ENCODE measurements at places on chromosomes 7 and 10. TPM values are rescaled to one million over a fixed set of nuclear protein-coding genes. Genes with fewer than 3 reads are reported as not detected.

DNA sequence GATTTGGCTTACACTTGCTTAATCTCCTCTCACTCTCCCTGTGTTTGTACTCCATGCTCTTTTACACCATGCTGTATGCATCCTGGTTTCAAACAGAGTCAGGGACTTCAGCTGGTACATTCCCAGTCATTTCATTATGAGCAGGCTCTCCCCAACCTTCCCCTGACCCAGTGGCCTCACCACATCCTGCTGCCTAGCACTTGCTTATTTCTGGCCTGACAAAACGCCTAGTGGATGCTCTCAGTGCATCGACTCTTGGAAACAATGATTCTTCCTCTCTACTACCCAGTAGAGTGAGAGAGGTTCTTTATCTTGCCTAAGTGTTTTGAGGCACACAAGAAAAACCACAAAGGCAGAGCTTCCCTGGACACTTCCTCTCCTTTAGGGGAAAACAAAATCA is 63.4 kb downstream of the CAV1 start:
- no peak for DNase-seq

DNA sequence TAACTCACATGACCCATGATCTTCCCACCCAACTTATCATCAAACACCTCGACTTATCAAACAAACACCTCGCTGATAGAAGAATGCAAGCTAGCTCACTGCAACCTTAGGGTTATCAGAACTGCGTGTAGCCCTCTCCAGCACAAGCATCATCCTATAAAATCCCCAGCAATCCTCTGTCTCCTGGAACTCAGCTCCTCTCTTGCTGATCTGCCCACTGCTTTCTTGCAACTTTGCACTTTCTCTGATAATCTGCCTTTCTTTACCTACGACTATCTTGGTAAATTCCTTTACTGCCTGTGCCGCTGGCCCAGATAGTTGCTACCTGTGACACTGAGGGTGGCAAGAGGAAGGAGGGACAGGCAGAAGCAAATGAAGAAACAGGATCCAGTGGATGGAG is 210.9 kb downstream of the ACTR3B start:
- no peak for DNase-seq

GPR85 gene
- 0.88 TPM for polyA plus RNA-seq

DCLRE1A gene
- polyA plus RNA-seq: 16.9 TPM

DNA sequence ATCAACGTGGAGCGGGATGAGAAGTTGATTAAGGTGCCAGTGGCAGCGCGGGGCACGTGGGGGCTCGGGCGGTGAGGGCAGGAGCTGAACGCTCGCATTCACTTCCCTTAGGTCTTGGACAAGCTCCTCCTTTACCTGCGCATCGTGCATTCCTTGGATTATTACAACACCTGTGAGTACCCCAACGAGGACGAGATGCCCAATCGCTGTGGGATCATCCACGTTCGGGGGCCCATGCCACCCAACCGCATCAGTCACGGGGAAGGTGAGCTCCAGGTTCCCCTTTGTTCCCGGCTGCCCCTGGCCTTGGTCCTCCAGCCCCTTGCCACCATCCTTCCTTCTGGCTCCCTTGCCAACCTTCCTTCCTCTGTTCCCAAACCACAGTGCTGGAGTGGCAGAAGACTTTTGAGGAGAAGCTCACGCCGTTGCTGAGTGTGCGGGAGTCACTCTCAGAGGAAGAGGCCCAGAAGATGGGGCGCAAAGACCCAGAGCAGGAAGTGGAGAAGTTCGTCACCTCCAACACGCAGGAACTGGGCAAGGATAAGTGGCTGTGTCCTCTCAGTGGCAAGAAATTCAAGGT is 2.5 kb downstream of the UFSP1 start:
- DNase-seq: no peak

DNA sequence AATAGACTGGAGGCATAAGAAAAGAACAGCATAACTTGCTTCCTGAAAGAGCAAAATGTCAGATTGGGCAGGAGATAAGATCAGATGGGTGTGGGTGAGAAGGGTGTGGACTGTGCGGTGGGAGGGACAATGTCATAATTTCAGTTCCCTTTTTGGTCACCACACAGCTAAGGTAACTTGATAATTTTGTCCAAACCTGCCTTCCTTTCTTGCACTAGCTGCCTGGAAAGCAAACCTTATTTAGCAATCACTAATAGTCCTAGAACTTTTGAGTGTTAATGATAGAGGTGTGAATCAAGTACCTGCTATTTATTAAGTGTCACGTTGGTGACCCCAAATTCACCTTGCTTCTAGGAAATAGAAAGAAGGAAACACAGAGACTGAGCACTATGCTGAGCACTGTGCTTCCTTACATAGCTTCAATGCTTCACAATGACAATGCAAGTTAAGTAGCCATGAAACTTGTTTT is 72.4 kb upstream of the SP4 start:
- DNase-seq: no peak

DNA sequence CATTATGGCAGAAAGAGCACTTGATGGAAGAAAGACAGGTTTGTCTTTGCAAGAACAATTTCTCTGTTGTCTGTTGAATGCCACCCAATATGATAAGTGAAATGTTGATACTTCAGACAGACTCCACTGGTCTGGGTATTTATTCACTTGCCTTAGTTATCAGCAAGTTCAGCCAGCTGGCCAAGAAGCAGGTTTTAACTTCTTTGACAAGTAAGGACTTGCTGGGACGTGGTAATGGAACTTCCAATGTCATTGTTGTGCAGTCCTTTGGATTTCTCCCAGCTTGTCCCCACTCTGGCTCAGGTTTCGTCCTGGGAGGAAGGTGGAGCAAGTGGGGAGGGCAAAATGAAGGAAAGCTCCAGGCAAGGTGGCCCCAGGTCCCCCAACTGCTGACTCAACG is 497.4 kb downstream of the RPS24 start:
- DNase-seq: no peak

DNA sequence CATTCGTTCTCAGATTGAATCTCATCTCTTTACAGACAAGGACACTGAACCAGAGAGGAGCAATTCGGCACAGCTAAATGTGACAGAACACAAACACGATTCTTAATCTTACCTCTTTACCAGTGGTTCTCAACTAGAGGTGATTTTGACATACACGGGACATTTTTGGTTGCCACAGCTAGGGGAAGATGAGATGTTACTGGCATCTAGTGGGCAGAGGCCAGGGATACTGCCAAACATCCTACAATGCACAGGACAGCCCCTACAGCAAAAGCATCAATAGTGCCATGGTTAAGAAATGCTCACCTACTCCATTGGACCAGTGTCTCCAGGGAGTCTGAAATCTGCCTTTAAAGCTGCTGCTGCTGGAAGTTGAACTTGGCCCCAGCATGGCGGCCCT is 27.3 kb downstream of the PDE1C start:
- DNase-seq: no peak

ZNHIT1 gene
- polyA plus RNA-seq: 76.5 TPM

DNA sequence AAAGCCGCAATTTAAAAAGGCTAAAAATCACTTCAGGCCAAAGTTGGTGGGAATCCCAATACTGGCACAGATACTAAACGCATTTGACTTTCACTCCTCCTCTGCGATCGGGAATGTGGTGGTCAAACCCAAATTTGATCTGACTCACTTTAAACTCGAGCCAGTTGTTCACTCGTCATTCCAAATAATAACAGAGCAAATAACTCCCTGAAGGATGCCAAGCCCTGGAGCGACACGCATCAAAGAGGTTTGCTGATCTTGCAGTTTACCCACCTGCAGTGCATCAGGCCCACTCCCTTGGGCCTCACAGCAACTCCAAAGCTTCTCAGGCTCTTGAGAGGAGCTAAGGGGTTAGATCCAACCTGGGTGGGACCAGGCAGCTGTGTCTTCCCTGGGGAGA is 12.2 kb downstream of the PTN start:
- no peak for DNase-seq

- DNase-seq: no peak
Observed at GRCh38 chr7:117875566-117875965, 2.3 kb upstream of the CTTNBP2 start.

- DNase-seq: no peak
Observed at GRCh38 chr10:112168733-112169132, 14.8 kb downstream of the GPAM start.

GRCh38 chr7:6234384-6234783 is 38.0 kb downstream of the CYTH3 start:
- DNase-seq: no peak

FXYD4 gene
- polyA plus RNA-seq: 0.22 TPM

DNA sequence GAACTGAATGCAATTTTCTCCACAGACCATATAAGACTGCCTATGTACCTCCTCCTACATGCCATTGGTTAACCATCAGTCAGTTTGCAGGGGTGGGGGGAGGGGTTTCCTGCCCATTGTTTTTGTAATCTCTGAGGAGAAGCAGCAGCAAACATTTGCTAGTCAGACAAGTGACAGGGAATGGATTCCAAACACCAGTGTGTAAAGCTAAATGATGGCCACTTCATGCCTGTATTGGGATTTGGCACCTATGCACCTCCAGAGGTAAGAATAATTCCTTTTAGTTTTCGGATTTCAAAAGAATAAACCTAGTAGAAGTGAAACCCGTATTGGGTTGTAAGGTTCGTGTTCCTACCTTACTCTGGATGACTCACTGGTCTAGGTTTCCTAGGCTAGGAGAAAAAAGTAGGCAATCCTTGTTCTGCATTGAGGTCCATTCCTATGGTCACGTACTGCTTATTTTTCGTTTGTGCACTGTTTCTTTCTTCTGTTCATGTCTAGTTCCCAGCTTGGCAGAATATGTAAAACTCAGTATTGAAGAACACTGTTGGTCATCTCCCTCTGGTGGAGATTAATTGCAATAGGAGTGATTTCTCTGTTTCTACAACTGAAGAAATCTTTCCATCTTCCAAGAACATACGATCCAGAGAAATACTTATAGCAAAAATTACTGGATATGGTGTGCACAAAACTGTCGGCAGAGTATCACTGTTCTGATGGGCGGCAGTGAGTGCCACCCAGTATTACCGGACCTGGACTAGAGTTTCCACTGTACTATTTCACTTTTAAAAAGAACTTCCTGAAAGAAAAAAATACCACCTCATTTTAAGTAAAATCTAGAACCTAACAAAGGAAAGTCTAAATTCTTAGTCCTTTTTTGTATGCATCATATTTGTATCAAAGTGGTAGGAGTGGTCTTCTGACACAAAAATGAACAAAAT is at the start of gene AKR1C3:
AKR1C3 (plus strand) TSS at position 150 of the 941 bp plus-strand sequence; CDS start at position 181, 31 bp downstream.
- no peak for DNase-seq

- no peak for DNase-seq
Observed at GRCh38 chr10:99170116-99170675, 65.5 kb downstream of the HPSE2 start.

- DNase-seq: no peak
Observed at GRCh38 chr10:85400981-85401695, 965.5 kb downstream of the GRID1 start.

DNA sequence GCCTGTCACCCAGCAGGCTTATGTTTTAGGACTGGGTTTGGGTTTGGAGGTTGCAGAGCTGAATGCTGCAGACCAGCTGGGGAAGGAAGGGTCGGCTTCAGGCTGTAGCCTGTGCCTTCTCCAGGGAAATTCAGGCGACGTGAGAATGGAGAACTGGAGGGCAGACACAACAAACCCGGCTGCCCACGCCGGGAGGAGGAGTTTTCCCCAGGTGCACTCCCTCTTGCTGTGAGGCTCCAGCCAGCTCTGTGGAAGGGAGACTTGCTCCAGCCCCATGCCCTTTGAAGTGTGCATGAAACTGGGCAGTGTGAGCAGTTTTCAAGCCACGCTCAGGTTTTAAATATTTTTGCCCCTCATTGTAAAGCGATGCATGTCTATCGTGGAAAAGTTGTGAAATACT is 279.1 kb downstream of the CCSER2 start:
- DNase-seq: no peak

GRCh38 chr10:133225707-133226191 is 4.3 kb upstream of the UTF1 start:
- DNase-seq: no peak

HECW1 gene
- polyA plus RNA-seq: 6.7 TPM

HGF gene
- 2.8 TPM for polyA plus RNA-seq

- no peak for DNase-seq
Observed at GRCh38 chr10:62915158-62915557, 99.0 kb upstream of the EGR2 start.

CCDC172 gene
- not detected for polyA plus RNA-seq

GRCh38 chr10:80356563-80356988 is at the start of the genes DYDC1 and DYDC2:
DYDC1 (minus strand) TSS chr10:80356755; CDS start chr10:80352601, 4,154 bp downstream.
DYDC2 (plus strand) TSS chr10:80356781; CDS start chr10:80362444, 5,663 bp downstream.
- peak; percentile 64 for DNase-seq

DNA sequence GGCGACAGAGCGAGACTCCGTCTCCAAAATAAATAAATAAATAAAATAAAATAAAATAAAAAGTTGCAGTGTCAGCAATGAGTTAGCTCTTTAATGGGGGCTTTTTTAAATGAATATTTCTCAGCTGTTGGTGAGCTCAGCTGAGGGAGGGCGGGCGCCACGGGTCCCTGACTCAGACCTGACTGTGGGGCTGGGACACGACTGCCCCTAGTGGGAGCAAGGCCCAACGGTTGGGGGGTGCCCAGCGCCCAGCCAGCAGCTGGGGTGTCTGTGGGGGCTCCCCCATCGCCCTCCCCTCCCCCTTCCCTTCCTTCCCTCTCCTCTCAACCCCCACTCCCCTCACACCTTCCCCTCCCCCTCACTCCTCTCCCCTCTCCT is 46.6 kb downstream of the PWWP2B start:
- no peak for DNase-seq

GRCh38 chr7:25931156-25931555 is 220.8 kb upstream of the NFE2L3 start:
- DNase-seq: no peak

GRCh38 chr7:128381161-128381821 is 19.8 kb upstream of the PRRT4 start:
- DNase-seq: no peak

PNLIP gene
- polyA plus RNA-seq: not detected

GRCh38 chr10:131440405-131441360 is 129.2 kb upstream of the TCERG1L start:
- no peak for DNase-seq

- DNase-seq: no peak
Observed at GRCh38 chr7:28395831-28396230, 16.5 kb upstream of the CREB5 start.

DNA sequence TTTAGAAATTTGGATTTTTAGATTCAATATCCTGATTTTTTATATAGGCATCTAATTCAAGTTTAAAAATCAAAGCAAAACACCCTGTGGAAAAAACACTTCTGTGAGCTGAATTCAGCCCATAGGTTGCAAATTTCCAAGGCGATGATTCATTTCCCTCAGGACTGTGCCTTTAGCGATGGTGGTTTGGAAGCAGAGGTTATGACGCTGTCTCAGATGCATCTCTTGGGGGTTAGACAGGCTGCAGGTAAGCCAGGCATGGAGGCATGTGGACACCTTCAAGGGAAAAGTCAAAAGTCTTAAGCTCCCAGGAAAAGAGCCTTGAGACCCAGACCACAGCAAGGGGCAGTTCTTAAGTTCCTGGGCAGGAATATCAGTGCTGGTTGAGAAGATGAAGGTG is 9.5 kb upstream of the FRA10AC1 start:
- DNase-seq: no peak

GRCh38 chr10:69010151-69010640 is 21.6 kb downstream of the KIFBP start:
- DNase-seq: no peak

SPDYE16 gene
- polyA plus RNA-seq: 2.0 TPM

- no peak for DNase-seq
Observed at GRCh38 chr10:21944727-21945386, 58.7 kb downstream of the DNAJC1 start.

ADCY1 gene
- 3.0 TPM for polyA plus RNA-seq

All from renal cortex interstitium (tissue), 15 donors.